GM13976 (cell line): ENCODE measurements at places on chromosomes 11 and 22.

DNA sequence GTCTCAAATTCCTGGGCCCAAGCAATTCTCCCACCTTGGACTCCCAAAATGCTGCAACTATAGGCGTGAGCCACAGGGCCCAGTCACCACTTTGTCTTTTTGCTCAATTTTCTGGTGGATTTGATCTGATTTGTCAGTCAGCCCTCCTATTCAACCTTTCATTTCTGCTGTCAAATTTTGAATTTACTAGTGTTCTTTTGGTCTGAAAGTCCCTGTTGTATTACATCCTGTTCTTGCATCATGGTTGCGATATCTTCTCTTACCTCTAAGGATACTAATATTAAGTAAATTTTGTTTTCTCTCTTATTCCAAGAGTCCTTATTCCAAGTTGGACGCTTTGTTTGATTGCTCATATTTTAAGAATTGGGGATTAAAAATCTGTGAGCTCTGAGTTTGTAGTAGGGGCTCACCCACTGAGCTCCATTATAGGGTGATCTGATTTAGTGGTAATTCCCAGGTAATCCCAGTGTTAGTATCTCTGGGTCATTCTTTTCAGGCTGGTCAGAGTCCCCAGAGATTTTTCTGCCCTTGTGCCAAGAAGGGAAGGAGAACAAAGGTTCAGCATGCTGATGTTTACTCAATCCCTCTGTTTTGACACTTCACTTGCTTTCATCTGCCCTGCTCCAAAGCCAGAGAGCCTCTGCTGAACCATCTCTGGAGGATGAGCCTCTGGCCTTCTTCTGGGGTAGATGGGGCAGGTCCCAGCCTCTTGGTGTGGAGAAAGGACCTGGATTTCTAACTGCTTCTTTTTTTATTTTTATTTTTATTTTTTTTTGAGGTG lies 10.0 kb downstream of the UPB1 start:
- no peak for DNase-seq

- peak; percentile 3 for DNase-seq
These were observed 38.4 kb downstream of the KCNQ1OT1 start for GRCh38 chr11:2661173-2662023.

DNA sequence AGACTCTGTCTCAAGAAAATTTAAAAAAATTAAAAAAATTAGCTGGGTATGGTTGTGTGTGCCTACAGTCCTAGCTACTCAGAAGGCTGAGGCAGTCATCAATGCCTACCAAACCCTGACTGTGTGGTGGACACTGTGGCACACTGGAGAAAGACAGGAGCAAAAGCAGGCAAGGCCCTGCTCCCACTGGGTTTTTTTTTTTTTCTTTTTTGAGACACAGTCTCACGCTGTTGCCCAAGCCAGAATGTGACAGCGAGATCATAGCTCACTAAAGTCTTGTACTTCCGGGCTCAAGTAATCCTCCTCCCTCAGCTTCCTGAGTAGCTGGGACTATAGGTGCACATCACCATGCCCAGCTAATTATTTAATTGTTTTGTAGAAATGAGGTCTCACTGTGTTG lies 4.6 kb downstream of the NEFH start:
- DNase-seq: no peak

DNA sequence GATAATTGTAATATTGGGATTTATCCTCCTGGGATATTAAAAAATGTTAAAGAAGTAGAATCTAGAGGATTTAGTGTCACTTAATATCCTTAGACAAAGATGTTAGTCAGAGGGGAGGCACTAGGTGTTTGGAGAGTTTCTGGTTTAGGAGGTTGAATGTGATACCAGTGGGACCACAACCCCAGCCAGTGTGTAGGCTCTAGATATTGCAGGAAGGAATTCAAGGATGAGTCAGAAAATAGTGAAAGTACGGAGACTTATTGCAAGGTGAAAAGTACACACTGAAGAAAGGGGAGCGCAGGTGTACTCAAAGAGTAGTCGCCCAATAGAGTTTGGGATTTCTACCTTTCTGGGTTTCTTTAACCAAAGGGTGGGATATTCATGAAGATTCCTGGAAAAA lies 5.7 kb upstream of the TMEM41B start:
- DNase-seq: no peak

GRCh38 chr11:129018991-129019390 lies 76.3 kb upstream of the TP53AIP1 start:
- DNase-seq: no peak

DNA sequence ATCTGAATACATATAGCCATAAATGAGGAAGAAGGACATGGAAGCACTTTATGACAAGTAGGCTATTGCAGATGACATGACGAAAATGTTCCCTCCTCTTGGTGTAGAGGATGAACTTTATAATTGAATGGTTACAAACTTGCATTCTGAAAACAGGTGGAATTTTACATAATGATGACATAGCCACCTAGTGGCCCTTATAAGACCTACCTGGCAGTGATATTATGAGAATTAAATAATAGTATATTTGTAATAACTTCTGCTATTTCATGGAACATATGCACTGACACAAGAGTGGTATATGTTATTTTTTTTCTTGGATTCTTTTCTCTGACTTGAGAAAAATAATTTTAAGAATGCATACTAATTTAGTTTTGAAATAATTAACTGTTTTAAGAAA lies 22.9 kb downstream of the TRIM22 start:
- no peak for DNase-seq

DNA sequence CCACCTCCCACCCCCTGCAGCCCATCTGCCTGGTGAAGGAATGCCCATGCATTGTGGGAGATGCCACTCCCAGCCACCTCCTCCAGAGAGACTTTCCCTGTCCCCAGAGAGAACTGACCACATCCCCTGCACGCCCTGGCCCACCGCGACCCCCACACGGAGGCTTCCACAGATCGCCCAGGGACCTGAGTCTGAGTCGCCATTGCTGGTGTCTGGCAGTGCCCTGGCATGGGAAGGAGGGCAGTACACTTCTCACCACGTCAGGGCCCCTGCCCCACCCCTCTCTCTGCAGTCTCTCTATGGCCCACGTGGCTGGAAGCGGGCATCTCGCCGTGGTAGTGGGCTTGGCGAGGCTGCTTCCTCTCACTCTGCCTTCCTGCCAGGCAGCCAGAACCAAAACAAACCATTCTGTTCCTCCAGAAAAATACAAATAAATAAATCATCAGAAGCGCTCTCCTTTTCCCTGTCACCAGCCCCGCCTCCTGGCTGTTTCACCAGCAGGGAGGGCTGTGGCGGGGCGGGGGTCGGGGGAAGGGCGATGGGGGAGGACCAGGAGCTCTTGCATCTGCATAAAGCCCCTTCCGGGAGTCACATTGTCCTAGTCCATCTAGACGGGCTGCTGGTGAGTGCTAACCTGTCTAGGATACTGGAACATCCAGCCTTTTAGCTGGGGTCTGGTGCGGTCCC lies 20.9 kb downstream of the SHISAL1 start:
- DNase-seq: no peak
